Activated naive CD8-positive, alpha-beta T cell treated with anti-CD3 and anti-CD28 coated beads, Interleukin-2, amount 10 ng/mL, durations not matched to agents 7 days and 5 days (primary cell): ENCODE measurements at places on chromosomes 2 and 18. TPM values are rescaled to one million over a fixed set of nuclear protein-coding genes. Genes with fewer than 3 reads are reported as not detected.

DNA sequence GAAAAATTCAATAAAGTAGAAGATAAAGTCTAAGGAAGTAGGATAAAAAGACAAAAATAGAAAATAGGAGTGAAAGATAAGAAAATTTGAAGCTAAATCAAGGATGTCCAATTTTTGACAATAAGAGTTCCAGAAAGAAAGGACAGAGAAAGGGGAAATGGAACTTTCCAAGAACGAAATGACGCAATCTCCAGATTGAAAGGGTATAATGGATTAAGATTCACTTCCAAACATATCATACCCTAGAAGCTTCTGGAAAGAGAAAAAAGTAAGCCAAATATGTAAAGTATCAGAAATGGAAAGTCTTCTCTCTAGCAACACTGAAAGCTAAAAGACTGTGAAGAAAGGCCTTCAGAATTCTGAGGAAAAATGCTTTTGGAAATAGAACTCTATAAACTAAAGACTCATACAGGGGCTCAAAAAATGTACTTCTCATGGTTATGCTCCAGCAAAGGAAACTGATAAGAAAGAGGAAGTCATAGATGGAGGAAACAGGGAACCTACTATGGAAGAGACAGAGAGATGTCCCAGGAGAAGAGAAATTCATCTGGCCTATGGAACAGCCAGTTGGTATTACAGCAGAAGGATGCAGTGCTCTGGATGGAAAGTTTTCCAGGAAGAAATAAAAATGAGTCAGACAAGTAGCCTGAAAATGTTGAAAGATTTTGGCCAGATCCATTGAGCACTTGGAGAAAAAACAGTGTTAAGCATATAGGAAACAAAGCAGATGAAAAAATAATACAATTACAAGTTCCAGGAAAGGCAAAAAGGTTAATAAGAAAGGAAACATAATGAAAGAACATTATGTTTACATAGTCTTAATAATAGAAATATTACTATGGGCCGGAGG is 20.1 kb downstream of the CASP8 start:
- no peak for DNase-seq

GRCh38 chr18:23735021-23735464 is 45.8 kb downstream of the LAMA3 start:
- no peak for DNase-seq

GRCh38 chr2:119068154-119068725 is 90.3 kb downstream of the C1QL2 start:
- DNase-seq = no peak

MOGAT1 gene
- total RNA-seq = not detected

CAPN10 gene
- 74.2 TPM for total RNA-seq

KCNE4 gene
- not detected for total RNA-seq
